ENCODE measurements at places on chromosomes 1 and 21.
A peak's percentile ranks its signal among the peaks of the same experiment; 100 is the strongest.

DNA sequence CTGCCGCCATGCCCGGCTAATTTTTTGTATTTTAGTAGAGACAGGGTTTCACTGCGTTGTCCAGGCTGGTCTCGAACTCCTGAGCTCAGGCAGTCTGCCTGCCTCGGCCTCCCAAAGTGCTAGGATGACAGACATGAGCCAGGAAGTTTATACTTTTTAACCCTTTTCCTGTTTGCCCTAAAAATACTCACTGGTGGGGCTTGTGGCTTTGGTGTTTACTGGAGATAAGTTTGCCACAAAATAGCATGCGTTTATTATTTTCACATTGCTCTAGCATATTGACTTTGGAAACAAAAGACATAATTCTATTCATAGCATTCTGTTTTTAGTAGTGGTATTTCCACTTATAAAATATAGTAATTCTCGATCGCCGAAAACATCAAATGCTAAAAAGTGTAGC is 19.8 kb upstream of the GTF2B start:
- no peak for DNase-seq

DNA sequence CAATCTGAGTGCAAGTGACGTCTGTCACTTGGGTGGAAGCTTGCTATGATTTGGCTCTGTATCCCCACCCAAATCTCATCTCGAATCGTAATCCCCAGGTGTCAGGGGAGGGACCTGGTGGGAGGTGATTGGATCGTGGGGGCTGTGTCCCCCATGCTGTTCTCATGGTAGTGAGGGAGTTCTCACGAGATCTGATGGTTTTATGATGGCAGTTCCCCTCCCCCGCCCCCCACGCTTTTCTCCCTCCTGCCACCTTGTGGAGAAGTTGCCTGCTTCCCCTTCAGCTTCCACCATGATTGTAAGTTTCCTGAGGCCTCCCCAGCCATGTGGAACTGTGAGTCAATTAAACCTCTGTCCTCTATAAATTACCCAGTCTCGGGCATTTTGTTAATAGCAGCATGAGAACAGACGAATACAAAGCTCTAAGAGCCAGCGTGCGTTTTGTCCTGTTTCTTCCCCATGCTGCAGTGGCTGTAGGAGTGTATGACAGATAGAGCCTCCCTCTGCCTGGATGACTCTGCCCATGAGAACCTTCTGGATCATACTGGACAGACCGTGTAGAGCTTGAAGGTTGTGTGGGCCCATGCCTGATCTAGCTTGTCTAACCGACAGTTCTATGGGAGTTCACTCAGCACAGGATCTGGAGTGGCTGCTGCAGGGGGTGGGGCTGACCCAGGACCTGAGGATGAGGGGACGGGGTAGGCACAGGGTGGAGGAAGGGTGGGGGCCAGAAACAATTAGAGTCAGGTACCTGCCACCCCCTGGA is 139.7 kb upstream of the ERRFI1 start:
- DNase-seq, result no peak

DNA sequence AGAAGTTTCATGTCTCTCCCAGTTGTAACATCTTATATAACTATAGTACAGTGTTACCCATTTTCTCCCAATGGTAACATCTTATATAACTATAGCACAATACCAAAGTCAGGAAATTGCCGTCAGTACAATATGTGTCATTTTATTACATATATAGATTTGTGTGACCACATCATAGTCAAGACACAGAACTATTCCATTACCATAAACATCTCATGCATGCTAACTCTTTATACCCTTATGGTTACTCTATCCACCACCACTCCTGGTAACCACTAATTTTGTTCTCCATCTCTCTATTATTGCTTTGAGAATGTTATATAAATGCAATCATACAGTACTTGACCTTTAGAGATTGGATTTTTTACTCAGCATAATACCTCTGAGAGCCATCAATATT is 120.7 kb downstream of the BACH1 start:
- DNase-seq, result no peak

DNA sequence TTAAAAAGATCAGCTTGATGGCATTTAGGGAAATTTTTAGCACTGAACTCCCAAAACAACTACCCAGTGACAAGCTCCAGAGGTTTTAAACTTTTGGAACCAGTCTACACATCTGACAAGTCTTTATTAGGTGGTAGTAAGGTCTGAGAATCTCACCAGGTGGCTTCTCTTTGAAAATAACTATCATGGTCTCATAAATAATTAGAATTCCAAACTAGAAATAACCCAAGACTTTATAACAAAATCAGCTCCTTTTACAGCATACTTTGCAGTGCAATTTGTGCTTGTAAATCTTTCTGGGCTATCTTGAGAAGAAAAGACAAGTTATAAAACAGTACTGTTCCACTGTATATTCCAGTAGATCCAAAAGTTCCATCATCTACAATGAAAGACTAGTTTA is 108.7 kb downstream of the LTN1 start:
- DNase-seq, result no peak

DNA sequence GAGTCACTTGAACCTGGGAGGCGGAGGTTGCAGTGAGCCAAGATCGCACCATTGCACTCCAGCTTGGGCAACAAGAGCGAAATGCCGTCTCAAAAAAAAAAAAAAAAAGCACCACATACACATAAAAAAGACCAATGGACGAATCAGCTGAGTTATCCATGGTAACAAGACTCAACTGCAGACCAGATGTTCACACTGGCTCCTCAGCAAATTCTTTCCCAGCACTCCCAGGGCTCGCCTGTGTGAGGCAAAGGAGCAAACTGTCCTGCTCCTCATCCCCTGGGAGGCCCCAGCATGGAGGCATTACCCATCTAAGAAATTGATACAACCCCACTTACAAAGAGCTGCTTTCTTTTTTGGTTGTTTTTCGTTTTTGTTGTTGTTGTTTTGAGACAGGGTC is 3.1 kb downstream of the TMEM234 start:
- no peak for DNase-seq

DNA sequence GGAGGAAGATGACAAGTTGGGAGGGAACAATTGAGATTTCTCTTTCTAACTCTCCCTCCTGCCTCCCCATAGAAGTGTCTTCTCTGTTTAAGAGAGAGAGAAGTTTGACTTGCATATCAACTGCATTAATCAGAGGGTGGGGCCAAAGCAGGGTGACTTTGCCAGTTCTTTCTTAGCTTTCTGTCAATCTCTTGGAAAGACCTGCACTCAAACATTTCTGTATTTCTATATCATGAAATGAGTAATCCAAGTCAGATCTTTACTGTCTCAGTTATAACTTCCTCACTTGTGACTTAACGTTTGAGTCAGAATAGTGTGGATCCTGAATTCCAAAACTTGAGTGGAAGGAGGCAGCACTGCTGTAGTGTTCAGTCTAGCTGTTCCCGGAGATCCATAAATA is 180.8 kb upstream of the KCNK2 start:
- no peak for DNase-seq

DNA sequence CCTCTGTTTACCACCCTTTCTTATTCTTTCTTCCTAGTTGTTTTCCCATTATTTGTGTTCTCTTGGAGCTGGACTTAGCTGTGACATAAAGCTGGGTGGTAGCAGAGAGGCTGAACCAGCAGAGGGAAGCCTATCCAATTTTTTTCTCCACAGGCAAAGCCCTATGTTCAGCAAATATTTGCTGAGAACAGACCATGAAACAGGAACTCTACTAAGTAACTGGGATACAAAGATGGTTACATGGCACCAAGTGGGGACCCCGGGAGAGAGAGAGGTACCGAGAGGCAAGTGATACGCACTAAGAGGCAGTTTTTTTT is 6.6 kb downstream of the CFAP141 start:
- DNase-seq, result no peak

DNA sequence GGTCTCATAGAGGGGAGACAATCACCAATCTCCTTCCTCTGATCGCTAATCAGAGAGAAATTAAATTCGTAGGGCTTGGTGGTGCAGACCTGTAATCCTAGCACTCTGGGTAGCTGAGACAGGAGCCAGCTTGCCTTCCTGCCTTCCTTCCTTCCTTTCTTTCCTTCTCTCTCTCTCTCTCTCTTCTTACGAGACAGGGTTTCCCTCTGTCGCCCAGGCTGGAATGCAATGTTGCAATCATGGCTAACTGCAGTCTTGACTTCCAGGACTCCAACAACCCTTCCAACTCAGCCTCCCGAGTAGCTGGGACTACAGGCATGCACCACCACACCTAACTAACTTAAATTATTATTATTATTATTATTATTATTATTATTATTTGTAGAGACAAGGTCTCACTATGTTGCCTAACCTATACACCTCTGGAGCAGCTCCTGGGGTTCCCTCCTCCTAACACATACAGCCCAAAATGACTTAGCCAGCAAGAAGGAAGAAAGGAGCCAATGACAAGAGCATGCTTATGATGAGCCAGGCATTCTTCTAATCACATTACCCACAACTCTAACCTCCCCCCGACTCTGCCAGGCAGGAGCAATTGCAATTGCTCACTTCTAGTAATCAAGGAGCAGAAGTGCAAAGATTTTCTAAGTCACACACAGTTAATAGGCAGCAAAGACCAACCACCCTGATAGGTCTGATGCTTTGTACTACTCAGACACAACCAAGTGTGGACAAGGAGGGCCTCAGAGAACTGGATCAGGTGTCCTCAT is 105.4 kb upstream of the F3 start:
- no peak for DNase-seq

DNA sequence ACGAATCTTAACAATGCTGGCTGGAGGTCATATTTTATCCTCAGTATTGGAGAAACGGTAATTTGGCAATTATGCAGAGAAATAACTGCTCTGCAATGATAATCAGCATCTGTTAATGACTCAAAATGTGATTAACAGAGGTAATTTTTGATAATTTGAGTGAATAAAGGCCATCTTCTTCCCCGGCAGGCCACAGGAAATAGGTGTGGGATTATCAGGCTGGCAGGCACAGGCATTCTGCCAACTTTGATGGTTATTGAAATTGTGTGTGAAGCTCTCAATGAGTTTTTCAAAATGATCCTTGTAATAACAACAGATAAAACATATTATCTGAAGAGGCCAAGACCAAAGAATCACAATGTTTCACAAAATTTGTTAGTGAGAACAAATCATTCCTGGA is 309.0 kb downstream of the PTGER3 start:
- peak; percentile 95 for DNase-seq

DNA sequence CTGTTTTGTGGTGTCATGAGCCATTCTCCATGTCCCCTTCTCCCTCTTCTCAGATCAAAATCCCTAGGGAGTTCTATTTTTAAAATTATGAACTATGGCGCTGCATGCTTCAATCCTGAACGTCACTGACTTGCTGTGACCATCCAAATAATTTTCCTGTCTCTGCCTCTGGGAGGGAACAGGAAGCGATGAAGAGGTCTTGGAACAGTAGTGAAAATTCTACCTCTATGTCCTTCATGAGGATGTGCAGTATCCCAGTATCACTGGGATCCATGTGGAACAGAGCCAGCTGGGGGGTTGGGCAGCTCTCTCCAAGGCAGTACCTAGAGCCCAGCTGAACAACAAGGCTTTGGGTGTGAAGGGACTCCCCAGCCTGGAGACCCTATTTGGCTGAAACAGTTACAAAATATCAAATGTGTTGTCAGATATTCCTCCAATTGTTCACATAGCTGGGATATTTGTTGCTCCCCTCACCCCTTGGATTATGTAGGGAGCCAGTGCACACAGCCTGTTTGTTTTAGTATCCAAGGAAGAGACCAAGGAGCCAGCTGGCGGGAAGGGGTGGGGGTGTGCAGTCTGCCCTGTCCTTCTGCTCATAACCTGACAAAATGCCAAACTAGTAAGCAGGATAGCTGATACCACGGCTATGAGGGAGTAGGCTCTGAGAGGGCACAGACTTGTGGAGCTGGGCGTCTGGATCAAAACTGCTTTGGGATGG is 7.6 kb downstream of the DCLRE1B start:
- DNase-seq, result no peak

- no peak for DNase-seq
These were observed 52.4 kb upstream of the CCDC190 start for GRCh38 chr1:162913345-162913744.

DNA sequence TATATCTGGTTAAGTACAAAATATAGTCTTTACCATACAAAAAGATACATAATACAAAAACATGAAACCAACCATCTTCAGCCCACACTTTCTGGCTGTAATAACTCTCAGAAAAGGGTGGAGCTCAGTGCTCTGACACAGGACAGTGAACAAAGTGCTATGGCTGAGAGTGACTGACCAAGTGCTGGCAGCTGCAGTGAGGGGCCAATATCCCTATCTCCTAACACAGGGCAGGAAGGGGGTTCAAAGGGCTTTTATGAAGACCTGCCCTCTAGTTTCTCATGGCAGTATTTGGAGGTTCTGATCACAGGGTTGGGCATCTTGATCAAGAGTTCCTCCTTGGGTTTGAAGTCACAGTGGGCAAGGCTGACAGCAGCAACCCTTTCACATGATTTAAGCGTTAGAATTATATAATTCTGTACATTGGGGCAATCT is 3.9 kb downstream of the TXNIP start:
- no peak for DNase-seq

GRCh38 chr1:168243198-168243597 is 17.4 kb downstream of the SFT2D2 start:
- DNase-seq, result no peak

- DNase-seq, result no peak
These were observed 4.3 kb downstream of the XPR1 start for GRCh38 chr1:180636138-180636537.

- peak; percentile 90 for DNase-seq
These were observed 70.6 kb downstream of the GADD45A start for GRCh38 chr1:67755619-67756018.

- no peak for DNase-seq
These were observed 217.8 kb downstream of the NCAM2 start for GRCh38 chr21:21216047-21216446.

GRCh38 chr1:61481315-61481715 is 243.6 kb downstream of the TM2D1 start:
- no peak for DNase-seq

GRCh38 chr1:29437946-29438345 is 201.6 kb downstream of the PTPRU start:
- no peak for DNase-seq

GRCh38 chr1:154348429-154349076 is 23.2 kb downstream of the ATP8B2 start:
- no peak for DNase-seq

- no peak for DNase-seq
These were observed 75.8 kb upstream of the WNT4 start for GRCh38 chr1:22218618-22219250.

- DNase-seq, result no peak
These were observed 5.4 kb upstream of the SUMO3 start for GRCh38 chr21:44823179-44823660.

DNA sequence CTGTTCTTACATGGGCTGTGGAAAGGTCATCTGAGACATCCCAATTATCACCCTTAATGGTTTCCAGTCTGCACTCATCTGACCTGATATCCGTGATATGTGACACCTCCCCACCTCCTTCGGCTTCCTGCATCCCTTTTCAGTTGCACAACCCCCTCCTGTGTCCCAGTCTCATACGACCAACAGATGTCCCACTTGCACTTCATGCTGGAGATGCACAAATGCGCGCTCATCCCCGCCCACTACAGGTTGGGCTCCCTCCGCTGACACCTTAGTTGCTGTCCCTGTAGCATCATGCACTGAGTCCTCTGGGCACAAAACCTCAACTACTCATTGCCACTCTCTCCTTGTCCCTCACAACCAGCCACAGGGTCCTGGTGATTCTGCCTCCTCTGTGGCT is 94.4 kb downstream of the MIS18A start:
- peak; percentile 26 for DNase-seq

- no peak for DNase-seq
These were observed 4.5 kb downstream of the ADARB1 start for GRCh38 chr21:45078877-45079281.
